ENCODE measurements at places on chromosomes 3 and 15.

- DNase-seq, result no peak
Observed at GRCh38 chr15:48984811-48985352, 21.2 kb upstream of the SHC4 start.

DNA sequence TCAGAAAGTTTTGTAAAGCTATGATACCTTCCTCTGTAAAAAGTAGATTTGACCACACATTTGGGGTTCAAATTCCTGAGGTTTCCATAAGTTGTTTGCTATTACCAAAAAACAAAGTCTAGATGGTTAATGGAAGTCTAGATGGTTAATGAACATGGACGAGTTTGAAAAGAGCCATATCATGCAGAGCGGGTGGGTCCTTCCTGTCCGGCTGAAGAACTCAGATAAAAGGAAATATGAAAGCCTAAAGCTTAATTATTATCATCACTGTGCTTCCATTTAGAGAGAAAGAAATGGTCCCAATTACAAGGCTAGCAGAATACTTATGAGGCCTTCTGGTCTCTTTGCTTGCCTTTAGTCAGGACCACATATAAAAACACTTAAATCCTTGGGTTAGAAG lies 132.1 kb upstream of the SATB1 start:
- no peak for DNase-seq

DNA sequence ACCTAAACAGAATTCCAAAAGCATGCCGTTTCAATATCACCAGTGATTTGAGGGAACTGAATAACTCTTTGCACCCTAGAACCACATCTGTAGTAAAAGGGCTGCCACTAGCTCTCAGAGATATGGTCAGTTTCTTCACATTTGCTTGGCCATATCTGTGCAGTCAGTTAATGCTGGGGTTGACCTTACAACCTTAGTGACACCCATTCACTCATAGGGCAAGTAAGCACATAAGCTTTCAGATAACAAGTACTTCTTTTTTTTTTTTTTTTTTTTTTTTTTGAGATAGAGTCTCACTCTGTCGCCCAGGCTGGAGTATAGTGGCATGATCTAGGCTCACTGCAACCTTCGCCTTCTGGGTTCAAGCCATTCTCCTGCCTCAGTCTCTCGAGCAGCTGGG lies 20.4 kb upstream of the FSIP1 start:
- no peak for DNase-seq

- no peak for DNase-seq
Observed at GRCh38 chr3:195171093-195171873, 99.7 kb downstream of the XXYLT1 start.

DNA sequence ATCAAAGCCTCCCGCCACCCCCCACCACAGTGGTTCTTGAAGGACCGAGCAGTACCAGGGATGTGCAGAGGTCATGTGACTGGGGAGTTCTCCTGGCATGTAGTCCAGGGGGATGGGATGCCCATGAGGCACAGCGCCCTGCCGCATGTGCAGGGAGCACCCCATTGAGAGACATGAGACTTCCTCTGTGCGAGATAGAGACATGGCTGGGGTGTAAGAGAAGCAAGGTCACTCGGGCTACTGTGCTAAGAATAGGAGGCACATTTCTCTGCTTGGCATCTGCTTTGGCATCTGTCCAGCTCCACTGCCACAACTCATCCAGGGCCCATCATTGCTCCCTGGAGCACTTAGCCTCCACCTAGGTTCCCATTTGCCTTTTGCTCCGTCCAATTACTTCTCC lies 2.4 kb upstream of the CYP1A1 start:
- peak; percentile 4 for DNase-seq

GRCh38 chr3:97692831-97693230 lies 71.7 kb upstream of the ARL6 start:
- DNase-seq, result no peak

GRCh38 chr3:119122350-119122749 lies 23.6 kb upstream of the TEX55 start:
- DNase-seq, result no peak

DNA sequence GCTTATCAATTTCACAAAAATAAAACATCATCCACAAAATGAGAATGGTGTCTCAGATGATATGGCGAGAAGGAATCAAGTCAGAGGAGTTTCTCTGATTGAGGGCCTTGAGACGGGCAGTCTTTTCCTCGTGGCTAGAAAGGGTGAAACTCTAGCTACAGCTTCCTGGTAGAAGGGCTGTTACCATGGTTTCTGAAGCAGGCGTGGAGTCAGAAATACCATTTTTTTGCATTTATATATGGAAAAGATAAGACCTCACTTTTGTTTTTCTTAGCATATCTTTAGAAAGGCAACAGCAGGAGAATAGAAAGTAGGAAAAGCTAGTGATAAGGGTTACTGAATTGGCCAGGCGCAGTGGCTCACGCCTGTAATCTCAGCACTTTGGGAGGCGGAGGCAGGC lies 17.3 kb upstream of the SAMD7 start:
- no peak for DNase-seq

GRCh38 chr15:48983300-48983699 lies 19.6 kb upstream of the SHC4 start:
- DNase-seq, result no peak

- no peak for DNase-seq
Observed at GRCh38 chr15:91171334-91171733, 71.3 kb downstream of the SV2B start.

GRCh38 chr15:56532721-56533460 lies 68.0 kb upstream of the MNS1 start:
- peak; percentile 19 for DNase-seq

DNA sequence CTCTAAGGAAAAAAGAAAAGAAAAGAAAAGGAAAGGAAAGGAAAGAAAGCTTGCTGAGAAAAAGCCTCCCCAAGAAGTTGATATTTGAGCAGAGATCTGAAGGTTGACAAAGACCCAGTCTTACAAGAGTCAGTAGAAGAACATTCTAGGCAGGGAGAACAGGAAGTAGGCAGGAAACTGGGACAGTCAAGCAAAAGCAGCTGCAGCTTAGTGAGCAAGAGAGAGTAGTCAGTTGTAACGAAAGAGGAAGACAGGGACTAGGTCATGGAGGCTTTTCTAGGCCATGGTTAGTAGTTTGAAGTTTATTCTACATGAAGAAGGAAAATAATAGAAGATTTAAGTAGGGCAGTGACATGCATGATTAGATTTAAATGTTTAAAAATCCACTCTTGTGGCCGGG lies 31.8 kb upstream of the KLHL6 start:
- no peak for DNase-seq

GRCh38 chr3:177832880-177833279 lies 635.6 kb upstream of the TBL1XR1 start:
- no peak for DNase-seq

DNA sequence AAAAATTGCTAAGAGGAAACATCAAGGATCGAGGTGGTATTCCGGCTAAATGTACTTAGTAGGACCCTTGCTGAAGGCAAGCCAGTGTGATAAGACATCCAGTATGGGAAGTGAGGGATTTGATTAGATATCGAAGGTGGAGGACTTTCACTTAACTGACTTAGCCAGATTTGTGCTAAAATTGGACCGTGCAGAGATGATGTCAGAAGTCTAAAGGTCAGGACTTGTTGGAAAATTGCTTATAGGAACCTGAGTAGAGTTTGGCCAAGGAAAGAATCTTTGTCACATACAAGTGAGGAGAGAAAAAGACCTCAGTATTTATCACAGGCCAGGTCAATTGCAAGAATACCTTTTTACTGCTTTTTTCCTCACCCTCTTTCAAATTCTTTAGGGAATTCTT lies 30.9 kb upstream of the PYDC2 start:
- no peak for DNase-seq

DNA sequence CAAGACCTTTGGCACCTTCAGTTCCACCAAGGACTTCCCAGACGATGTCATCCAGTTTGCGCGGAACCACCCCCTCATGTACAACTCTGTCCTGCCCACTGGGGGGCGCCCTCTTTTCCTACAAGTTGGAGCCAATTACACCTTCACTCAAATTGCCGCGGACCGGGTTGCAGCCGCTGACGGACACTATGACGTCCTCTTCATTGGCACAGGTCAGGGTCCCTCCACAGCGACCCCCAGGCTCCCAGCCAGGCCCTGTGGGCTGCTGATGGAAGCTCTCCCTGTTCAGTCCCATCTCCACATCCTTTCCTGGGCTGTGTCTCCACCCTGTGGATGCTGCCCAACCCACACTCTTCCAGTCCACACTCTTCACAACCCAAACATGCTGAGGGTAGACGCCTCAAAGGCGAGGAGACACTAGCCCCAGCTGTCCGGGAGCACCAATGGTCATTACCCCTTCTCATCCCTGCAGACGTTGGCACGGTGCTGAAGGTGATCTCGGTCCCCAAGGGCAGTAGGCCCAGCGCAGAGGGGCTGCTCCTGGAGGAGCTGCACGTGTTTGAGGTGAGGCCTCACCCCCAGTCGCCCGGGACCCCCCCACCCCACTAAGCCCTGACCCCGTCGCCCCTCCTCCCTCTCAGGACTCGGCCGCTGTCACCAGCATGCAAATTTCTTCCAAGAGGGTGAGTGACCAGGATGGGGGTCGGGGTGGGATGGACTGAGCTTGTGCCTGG lies 4.3 kb upstream of the LSMEM2 start:
- DNase-seq, result peak; percentile 47

DNA sequence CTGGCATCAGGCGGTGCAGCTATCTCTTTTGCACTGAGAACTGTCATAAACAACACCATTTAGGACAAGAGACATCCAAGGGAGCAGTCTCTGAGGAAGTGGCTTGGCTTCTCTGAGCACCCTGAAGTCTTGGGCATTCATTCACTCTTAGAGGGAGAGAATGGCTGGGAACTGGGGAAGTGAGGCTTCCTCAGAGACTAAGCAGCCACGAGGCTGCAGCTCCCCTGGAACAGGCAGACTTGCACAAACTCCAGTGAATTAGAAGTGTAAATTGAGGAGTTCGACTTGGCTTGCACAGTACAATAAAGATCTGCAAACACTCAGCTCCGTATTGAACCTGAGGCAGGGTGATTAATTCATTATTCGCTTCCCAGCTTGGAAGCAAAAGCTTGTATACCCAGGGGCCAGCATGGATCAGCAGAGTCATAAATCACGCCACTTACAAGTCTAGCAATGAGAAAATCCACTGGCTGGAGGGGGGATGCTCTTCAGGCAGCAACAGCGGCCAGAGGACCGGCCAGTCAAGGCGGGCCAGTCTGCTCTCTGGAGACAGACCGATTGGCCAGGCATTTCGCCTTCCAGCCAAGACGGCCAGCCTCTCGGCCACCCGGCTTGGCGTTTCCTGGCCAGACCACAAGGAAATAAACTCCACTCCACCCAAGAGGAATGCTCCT lies 118.8 kb upstream of the ADPGK start:
- no peak for DNase-seq

DNA sequence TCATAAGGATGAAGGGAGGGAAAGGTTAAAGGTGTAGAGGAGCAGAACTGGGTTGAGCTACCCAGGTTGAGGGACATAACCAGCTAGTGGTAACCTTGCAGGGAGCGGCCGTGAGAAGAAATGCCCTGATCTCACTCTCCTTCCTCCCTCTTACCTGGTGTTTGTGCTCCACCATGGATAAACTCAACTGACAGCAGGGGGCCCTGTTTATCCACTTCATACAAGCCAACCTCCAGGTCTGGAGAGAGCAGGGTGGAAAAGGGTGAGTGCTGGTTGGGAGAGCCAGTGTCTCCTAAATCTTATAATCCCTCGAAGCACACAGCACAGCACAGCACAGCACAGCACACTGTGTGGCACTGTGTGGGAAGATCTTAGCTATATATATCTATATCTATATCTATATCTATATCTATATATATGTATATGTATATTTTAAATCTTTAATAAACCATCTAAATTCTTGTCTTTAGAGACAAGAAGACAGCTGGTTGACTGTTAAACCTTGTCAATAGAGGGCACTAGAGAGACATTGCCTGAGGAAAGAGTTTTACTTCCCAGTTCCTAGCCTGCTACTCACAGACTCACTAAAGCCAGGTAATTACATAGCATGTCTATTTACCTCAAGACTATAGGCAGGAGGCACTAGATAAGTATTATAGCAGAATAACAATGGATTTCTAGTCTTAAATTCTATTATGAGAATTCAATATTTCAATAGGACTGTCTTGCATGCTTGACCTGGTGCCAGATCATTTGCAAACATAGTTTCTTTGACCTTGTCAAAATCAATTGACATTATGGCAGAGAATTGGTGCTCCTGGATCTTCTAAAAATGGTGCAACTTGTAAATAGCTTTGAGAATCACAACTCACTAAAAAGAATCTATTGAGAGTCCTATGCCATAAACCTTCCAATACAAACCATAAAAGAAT lies 21.7 kb upstream of the FMN1 start:
- peak; percentile 31 for DNase-seq

- DNase-seq, result peak; percentile 55
Observed at GRCh38 chr3:196186651-196187573, 24.3 kb downstream of the ZDHHC19 start.

DNA sequence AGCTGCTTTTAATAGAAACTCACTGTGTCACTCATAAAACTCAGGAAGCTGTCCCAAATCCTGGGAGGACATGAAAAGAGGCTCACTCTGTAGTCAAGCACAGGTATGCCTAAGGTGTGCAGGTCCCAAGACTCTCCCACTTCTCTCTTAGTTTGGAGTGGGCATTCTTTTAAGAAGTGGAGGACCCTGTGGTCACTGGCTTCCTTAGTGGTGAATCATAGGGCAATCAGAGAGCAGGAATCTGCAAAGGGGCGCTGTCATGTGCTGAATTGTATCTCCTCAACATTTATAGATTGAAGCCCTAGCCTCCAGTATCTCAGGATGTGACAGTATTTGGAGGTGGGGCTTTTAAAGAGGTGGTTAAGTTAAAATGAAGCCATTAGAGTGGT lies 47.2 kb upstream of the ZBTB38 start:
- DNase-seq, result no peak

- DNase-seq, result no peak
Observed at GRCh38 chr3:139771331-139771730, 93.6 kb upstream of the NMNAT3 start.

- no peak for DNase-seq
Observed at GRCh38 chr15:31487811-31488436, 161.3 kb downstream of the KLF13 start.

Measured in NCI-H510A treated with DMSO at 0.1 percent for 48 hours (cell line).